ENCODE measurements at places on chromosomes 2 and 18. TPM values are rescaled to one million over a fixed set of nuclear protein-coding genes. Genes with fewer than 3 reads are reported as not detected.

DNA sequence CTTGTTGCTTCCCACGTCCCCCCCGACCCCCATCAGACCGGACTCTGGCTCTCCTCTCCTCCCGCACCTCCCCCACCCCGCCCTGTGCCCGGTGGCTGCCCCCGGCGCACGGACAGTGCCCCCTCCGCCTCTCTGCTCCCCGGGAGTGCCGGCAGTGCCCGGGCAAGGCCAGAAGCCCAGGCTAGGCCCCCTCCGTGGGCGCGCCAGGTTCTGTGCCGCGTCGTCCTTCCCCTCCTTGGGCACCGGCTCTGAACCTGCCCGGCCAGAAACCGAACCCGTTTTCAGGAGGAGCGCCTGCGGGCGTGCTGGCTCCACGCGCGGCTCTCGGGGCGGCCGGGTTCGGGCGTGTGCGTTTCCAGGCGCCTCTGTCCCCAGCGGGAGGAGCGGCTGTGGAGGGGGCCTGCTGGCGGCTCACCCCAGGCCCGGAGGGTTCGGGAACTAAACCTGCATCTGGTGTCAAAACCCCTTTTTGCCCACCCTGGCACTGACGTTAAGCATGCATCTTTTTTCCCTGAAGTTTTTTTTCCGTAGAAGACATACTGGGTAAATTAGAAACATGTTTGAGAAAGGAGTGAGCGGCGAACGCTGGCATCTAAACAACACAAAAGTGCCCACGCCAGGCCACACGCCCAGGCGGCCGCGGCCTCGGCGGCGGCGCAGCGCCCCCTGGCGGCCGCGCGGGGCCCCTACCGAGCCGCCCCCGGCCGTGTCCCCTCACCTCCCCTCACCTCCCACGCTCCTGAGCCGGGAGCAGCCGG, 123.9 kb upstream of the SLC1A4 start:
- no peak for DNase-seq

- no peak for DNase-seq
Observed at GRCh38 chr2:38178119-38178518, 102.2 kb upstream of the CYP1B1 start.

DNA sequence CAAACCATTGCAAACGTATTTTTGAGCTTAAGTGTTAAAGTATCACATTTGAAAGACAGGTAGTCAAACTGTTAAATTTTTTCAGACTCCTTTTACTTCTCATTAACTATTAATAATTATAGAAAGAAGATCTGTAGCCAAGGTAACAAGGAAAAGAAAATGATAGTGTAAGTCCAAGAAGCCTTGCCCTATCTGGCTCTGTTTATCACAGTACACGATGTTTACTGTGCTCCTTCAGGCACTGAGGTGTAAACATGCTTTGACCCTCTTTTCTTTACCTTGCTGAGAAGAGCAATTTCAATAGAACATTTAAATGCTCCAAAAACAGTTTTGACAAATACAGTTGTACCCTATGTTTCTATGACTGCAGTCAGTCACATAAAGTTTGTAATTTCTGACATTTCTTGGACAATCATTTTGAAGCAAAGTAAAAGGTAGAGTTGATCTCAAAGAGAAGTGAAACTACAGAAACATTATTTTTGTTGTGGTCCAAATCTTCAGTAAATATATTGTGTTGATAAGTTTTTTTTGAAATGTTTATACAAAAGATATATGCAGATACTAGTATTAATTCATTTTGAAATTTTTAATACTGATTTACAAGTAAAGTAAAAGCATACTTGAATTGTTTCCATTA, 152.6 kb upstream of the KYNU start:
- DNase-seq: no peak

DNA sequence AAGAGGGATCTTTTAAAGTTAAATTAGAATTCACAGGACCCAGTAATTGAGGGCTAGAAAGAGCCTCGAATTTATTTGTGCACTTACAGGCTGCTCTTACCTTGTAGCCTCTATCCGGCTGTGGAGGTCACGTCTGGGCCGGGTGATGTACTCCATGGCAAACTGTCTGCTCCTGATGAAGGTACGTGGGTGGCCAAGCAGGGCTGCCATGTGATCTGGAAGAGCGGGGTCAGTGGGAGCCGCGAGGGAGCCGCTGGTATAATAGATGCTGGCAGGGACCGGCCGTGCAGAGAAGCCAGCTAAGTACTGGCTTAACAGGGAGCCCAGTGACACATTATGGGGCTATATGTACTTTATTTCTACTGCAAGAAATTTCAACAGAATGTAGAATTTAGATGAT, 59.2 kb downstream of the ADI1 start:
- no peak for DNase-seq

GRCh38 chr2:162301151-162301804, 17.2 kb downstream of the IFIH1 start:
- DNase-seq: peak; percentile 55

DNA sequence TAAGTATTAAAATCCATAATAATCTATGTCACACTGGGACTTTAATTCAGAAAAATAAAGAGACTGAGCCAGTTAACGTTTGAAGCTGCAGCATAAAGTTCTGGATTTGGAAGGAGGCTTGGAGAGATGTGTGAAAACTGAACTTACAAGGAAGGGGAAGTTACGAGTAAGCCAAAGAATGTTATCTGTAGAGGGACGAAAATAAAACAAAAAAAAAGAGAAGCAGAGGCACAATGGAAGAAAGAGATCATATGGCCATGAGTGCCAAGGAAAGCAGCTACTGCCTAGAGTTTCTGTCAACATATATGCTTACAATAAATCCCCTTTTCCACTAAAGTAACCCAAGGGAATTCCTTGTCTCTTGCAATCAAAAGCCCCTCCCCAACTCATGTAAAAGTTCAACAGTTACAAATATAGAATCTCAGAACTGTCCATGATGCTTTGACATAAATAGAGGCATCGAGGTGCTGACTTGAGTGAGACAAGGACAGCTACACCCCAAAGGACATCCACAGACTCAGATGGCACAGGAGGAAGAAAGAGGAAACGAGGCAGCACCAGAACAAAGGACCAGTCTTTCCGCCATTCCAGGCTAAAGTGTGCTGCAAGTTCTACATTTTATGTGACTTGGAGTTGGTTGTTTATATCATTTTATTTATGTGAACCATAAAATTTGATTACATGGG, 16.1 kb upstream of the ARL5A start:
- DNase-seq: no peak

DNA sequence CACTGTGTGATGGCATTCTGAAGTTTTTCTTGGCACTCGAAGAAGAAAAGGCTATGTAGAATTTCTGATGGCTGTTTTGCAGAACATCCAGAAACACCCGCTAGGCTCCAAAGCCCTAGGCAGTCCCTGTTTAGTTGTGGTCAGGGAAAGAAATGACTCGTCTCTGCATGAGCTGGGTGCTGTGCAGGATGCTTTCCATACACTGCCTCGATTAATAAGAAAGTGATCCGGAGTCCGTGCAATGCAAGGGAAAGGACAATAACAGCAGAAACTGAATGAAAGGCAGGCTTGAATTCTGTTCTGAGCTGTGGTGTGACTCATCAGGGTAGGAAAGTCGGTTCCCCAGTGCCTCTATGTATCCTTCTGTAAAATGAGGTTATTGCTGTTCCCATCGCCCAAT, 18.7 kb downstream of the MAPRE3 start:
- no peak for DNase-seq

DNA sequence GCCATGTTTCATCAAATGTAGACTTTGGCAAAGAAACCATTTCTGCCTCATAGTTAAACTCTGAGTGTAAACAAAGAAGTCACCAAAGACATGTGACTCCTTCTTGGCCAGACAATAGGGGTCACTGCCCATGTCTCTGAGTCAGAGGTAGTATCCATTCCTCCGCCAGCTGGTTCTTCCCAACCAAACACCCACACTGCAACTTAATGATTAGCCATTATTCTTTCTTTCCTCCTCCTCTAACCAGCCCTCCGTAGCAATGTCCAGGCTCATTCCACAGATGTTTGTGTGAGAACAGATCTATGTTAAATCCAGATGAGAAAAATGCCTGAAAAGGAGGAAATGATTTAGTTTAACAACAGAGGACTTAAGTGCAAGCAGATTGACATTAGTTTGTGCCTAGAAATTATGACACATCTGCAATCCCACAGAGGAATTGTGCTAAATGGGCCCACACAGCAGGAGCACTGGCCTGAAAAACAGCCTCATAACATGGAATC, 127.9 kb upstream of the SH3BP4 start:
- peak; percentile 96 for DNase-seq

GRCh38 chr18:27276886-27277285, 91.8 kb upstream of the CHST9 start:
- no peak for DNase-seq

GRCh38 chr18:21265971-21266673, 24.1 kb downstream of the GREB1L start:
- DNase-seq: no peak

- no peak for DNase-seq
Observed at GRCh38 chr2:210429403-210430137, 47.0 kb downstream of the LANCL1 start.

DNA sequence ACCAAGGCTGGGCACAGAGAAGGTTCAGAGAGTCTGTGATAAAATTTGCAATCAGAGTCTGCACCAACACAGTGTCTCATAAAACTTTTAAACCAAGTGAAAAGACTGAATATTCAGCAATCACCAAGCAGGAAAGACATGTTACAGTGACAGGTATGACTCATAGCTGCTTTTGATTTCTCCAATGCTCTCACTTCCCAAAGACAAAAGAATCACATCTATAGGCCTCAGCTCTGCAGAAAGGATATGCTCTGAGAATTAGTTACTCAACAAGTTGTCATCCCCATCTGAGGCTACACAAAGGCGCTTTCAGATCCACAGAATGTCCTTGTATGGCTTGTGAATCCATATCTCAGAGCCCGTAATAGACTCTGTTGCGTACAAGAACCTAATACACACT, 92.5 kb downstream of the KCNF1 start:
- no peak for DNase-seq

GRCh38 chr18:64219517-64219916, 70.6 kb upstream of the LINC00305 start:
- no peak for DNase-seq

GRCh38 chr18:12422936-12423335, 15.2 kb downstream of the PRELID3A start:
- no peak for DNase-seq

- no peak for DNase-seq
Observed at GRCh38 chr18:55744206-55744605, 156.2 kb upstream of the TCF4 start.

DNA sequence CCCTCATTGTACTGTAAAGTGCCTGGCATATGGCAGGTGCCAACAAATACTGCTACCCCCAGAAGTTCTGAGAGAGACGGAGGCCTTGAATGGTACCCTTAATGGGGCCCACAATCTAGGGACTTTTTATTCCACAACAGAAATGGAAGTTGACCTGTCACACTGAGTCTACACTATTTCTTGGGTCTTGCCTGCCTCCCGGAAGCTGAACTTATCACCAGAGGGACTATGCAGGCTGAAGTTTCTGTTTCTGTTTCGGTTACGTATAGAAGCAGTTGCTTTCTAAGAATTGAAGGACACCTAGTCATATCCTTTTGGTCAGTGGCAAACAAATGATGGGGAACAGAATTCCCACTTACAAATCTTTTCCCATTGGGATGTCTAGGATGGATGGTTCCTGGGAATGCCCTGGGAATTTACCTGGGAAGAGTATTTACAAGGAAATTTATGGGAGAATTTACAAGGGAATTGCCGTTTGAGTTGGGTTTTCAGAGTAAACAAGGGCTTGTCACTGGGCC, 74.2 kb downstream of the HS1BP3 start:
- DNase-seq: no peak

- DNase-seq: no peak
Observed at GRCh38 chr2:47896450-47896968, 9.8 kb downstream of the FBXO11 start.

- no peak for DNase-seq
Observed at GRCh38 chr2:43925431-43925830, 70.4 kb downstream of the LRPPRC start.

DNA sequence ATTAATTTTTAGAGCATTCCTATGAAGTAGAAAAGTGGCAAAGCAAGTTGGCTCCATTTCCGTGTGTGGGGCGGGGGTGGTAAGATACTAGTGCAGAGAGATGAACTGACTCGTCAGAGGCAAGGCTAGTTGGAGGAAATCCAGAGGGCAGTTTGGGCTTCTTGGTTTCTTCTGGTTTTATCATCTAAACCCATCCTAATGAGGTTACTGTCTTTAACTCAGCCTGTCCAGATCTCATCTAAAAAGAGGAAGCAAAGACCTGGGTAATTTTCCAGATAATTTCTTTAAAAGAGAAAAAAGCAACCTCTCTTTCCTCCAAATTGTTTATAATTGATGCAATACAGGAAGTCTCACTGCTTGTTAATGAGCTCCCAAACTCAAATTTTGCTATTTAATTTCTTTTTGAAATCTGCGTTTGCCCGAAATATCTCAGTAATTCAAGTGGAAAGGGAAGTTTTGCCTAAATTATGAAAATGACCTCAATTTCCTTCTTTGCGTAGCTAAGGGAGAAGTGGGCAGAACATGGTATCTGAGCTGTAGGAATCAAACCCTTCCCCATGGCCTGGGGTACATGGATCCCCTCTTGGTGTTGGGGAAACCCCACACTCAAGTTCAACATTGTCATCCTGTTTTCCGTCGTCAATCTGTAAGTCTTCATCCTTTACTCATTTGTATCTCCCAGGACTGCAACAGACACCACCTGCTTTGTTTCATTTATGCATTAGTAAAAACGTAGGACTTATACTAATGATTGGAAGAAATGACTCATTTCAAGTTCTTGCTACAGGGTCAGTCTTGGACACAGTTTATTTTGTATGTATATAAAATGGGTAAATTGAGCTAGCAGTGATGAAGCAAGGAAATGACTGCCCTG, 89.1 kb upstream of the KLF7 start:
- no peak for DNase-seq

DNA sequence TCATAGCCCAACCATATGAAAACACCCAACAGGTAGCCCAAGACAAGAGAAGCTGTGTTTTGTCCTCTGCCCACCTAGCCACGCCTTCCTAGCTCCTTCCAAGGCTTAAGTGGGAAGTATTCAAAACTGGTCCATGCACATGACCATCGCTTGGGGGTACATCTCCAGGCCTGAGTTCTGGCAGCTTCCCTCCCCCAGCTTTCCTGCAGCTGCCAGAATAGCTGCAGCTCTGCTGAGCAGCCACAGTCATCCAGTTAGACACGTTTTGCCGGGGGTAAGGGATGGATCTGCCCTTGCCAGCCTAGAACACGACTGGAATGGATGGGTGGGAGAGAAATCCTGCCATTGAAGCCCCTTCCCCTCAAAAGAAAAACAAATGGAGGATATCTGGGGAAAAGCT, 166.8 kb downstream of the NRP2 start:
- no peak for DNase-seq

- DNase-seq: no peak
Observed at GRCh38 chr18:62976227-62976626, 260.9 kb downstream of the PHLPP1 start.

GRCh38 chr2:219908538-219908937, 281.1 kb downstream of the SLC4A3 start:
- DNase-seq: no peak

- no peak for DNase-seq
Observed at GRCh38 chr2:160278879-160279177, 78.8 kb upstream of the ITGB6 start.

POTEI gene
- not detected for polyA plus RNA-seq

SERPINB4 gene
- polyA plus RNA-seq: not detected

ALK gene
- polyA plus RNA-seq: not detected

ST6GAL2 gene
- polyA plus RNA-seq: not detected

SNED1 gene
- polyA plus RNA-seq: 2.4 TPM

LAPTM4A gene
- 1,416 TPM for polyA plus RNA-seq

CGREF1 gene
- 0.74 TPM for polyA plus RNA-seq

FAM237A gene
- not detected for polyA plus RNA-seq

All from AG04450 (cell line).